GM23248 (cell line): ENCODE measurements at places on chromosomes 11 and 22.

DNA sequence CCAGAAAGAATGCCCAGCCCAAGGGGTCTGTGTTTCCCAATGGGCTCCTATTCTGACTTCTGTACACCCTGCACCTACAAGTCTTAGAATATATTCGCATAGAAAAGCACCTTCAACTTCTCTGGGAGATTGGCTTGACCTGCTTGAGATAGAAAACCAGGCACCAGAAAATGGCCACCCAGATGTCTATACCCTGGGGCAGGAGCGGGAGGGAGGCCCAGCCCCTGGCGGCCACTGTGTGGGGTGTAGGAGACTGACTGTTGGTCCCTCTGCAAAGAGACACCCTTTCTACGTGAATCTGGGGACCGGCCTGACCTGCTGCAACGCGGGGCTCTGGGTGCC lies 8.5 kb downstream of the DENND6B start:
- H3K27me3 ChIP-seq = no peaks in the 10 kb centered on the region
- no peak overlapping the region for H3K4me3 ChIP-seq
- H3K27ac ChIP-seq = no peak overlapping the region
- no peaks in the 10 kb centered on the region for H3K4me1 ChIP-seq
- DNase-seq = no peak

DNA sequence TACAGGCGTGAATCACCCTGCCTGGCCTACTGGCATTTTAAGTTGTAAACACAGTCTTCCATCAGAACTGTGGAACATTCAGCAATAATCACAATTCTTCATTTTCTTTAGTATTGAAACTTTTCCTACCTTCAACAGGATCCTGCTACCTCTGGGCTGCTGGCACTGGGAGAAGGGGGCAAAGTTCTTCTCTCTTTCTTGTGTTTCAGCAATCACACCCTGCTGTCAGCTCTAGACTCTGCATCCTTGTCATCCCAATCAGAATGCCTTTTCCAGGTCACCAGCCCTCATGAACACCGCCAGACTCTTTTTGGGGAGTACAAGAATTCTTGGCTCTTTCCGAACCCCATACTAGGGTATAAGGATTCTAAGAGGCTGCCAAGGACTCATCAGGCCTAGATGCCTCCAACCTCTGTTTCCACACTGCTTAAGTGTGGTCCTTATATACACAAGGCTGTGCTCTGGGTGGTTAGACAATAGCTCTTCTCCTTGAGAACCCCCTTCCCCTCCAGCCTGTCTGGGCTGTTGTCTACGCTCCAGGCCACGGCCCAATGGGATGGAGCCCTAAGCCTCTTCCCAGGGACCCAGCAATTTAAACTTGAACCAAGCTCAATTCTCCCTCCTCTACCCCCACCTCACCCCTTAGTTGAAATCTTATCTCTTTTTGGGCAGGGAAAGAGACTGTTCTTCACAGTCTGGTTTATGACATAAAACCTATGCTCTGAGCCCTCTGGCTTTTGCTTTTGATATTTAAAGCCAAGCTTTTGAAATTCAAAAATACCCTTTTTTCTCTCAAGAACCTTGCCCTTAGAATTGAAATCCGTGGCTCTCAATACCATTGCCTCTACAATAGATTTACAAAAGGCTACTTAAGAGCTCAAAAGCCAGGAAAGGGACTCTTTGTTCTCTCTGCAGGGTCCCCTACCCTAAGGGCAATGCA lies 327.4 kb downstream of the BUD13 start:
- DNase-seq = no peak
- no peak overlapping the region for H3K4me3 ChIP-seq
- no peaks in the 10 kb centered on the region for H3K4me1 ChIP-seq
- no peak overlapping the region for H3K27ac ChIP-seq
- H3K27me3 ChIP-seq = no peaks in the 10 kb centered on the region

DNA sequence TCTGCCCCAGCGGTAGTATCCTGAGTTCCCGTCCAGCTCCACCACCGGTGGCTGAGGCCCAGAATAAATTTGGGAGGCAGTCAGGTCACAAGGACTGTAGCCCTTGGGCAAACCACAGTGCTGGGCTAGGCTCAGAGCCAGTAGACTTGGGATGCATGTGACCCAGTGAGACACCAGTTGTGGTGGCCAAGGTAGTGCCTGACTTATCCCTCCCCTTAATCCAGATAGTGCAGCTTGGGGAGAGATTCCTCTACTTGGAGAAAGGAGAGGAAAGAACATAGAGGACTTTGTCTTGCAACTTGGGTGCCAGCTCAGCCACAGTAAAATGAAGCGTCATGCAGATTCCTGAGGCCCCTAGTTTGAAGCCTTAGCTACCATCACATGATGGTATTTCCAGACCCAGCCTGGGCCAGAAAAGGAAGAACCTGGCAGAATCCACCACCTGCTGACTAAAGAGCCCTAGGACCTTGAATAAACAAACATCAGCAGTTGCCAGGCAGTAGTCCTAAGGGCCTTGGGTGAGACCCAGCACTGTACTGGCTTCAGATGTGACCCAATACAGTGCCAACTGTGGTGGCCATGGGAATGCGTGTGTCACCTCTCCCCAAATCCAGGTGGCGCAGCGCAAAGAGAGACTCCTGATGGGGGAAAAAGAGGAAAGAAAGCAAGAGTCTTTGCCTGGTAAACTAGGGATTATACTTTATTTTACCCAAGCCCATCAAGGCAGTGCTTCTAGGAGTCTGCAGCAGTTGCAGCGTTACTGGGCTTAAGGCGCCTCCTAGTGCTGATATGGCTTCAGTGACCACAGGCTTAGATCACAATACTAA lies 17.0 kb upstream of the DDX10 start:
- H3K4me1 ChIP-seq = peaks cover 9% of the 10 kb centered on the region; the same call in 1 of the 2 replicates
- no peaks in the 10 kb centered on the region for H3K27me3 ChIP-seq
- H3K27ac ChIP-seq = peak overlapping the region; percentile 6; the same call in 1 of the 2 replicates
- no peaks in the 10 kb centered on the region for H3K36me3 ChIP-seq

DNA sequence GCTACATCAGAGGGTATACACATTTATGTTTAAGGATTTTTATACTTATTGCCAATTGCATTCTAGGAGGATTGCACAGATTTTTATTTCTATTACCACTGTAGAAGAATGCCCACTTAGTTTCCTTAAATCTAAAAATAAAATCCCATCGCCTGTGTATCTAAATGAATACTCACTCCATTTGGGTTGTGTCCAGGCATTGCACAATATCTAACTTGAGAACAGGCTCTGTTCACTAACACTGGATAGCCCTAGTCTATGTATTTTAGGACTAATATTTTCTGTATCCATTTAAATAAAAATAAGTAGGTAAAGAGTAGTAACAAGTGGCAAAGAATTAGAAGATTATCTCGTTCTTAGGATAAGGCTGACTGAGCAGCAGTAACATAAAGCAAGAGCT lies 4.1 kb downstream of the C11orf52 start:
- peak overlapping the region; percentile 58 for H3K4me3 ChIP-seq
- peaks cover 35% of the 10 kb centered on the region for H3K4me1 ChIP-seq
- DNase-seq = peak; percentile 93
- H3K36me3 ChIP-seq = no peaks in the 10 kb centered on the region
- H3K27me3 ChIP-seq = no peaks in the 10 kb centered on the region

GRCh38 chr22:34805771-34806170 lies 260.2 kb upstream of the ISX start:
- no peak overlapping the region for H3K4me3 ChIP-seq
- no peaks in the 10 kb centered on the region for H3K4me1 ChIP-seq
